Caco-2 (cell line): ENCODE measurements at places on chromosomes 2 and 18.

DNA sequence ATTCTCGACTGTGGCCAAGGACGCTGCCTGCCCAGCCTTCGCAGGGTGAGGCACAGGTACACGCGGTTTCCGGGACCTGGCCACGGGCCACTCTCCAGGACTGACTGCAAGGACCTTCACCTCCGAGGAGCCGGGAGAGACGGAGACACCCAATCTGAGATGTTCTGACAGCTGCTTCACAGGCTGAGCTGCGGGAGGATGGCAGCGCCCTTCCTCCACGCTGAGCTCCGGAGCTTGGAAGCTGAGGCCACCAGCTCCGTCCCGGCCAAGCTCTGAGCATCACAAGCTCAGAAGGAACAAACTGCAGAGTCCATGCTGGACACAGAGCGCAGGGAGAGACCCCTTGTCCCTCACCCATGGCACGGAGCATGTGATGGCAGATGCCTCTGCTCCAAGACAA lies 71.1 kb upstream of the CTDP1 start:
- DNase-seq: no peak

DNA sequence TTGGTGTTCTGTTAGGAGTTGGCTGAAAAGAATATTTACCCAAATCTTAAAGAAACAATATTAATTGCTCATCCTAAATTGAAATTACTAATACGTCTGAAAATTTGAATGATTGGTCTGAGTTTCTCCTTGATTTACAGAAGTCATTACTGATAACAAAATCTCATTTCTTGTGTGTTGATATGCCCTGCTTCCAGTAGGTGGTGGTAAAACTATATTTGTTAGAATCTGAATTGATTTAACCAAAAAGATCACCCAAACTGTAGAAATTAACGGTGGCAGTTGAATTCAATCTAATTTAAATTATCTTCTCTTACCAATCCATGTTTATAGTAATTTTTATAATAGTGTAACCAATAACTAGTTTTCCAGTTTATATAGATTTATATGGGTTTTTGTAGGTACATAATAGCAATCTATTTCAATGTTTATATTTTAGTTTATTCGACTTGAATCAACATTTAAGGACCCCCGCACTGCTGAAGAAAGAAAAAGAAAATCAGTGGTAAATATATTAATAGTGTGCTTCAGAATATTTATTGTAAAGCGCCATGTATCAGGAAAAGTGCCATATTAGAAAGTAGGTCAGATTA lies 38.3 kb downstream of the PAPOLG start:
- no peak for DNase-seq

DNA sequence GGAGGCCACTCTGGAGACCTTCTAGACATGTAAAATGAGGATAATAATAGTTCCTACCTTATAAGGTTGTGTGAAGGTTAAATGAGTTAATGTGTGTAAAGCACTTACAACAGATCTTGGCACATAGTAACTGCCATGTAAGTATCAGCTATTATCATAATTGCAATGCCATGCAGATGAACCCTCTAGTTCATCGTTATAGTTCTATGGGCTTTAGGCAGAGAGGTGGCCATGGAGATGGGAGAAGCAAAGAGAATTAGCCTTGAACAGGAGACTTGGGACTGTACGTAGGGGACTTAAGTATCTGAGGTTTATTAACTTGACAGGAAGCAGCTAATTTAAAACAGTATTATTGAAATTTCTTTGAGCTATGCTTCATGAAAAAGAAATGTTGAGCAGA lies 151.8 kb downstream of the PIK3C3 start:
- no peak for DNase-seq

GRCh38 chr2:181054843-181055242 lies 74.4 kb downstream of the UBE2E3 start:
- DNase-seq: no peak

- no peak for DNase-seq
These were observed 133.1 kb upstream of the PELI1 start for GRCh38 chr2:64277101-64277849.

GRCh38 chr2:217415316-217415715 lies 555.5 kb upstream of the TNP1 start:
- DNase-seq: no peak

DNA sequence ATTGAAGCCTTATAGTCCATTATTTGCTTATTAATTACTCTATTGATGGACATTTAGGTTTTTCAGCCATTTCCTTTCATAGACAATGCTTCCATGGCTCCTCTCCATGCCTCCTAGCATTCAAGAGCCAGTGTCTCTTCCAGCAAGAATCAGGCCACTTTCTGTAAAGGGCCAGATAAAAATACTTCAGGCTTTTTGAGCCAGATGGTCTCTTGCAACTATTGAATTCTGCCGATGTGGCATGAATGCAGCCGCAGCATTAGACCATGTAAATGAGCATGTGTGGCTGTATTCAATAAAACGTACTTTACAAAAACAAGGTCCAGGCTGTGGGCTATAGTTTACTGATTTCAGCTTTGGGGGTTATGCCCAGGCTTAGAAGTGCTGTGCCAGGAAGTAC lies 38.5 kb downstream of the TRAF3IP1 start:
- no peak for DNase-seq

DNA sequence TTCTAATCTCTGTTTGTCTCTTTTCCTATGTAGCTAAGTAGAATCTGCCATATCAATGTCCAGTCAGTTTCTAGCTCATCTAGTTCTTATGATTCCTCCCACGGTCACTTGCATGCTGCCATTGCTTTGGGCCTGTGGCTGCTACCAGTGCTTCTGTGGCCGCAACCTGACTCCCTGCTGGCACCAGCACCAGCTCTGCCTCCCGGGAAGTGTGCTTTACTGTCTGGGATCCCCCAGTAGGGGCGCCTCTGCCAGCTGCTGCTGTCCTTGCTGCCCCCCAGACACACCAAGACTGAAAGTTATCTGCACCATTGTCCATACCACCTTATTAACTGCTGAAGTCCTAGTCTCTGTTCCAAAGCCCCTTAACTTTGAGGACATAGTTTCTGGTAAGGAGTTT lies 56.3 kb downstream of the RAPGEF4 start:
- DNase-seq: no peak

DNA sequence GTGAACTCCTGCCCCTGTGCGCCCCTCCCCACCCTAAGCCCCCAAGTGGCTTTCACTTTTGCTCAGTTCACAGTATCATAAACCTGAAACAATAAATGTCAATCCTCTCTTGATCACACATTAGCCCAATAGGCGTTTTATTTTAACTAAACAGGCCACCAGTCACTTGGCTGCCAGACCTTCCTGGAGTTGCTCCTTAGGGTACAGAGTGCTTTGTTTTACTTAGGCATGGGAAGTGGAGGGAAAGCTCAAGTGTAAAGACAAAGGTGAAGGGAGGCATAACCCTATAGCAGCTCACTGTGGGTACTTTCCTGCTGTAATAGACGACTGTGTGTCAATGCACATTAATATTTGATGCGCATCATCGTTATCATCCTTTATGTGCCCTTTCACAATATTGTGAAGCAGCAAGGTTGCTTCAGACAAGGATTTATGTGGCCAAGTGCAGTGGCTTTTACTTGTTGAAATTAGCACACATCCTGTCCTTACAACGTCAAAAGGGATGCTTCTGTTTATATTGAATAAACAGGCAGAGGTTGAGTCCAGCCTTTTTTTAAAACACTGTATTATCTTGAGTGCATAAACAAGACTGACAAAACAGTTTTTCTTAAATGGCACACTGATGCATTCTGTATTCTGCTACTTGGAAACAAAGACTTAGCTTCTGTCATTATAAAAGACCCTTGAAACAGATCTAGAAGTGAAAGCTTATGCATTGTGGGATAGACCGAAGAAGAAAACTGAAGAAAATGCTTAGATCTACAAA lies 168.5 kb downstream of the TMEFF2 start:
- no peak for DNase-seq

- DNase-seq: no peak
These were observed 6.1 kb downstream of the NCKAP1 start for GRCh38 chr2:183031911-183032794.

DNA sequence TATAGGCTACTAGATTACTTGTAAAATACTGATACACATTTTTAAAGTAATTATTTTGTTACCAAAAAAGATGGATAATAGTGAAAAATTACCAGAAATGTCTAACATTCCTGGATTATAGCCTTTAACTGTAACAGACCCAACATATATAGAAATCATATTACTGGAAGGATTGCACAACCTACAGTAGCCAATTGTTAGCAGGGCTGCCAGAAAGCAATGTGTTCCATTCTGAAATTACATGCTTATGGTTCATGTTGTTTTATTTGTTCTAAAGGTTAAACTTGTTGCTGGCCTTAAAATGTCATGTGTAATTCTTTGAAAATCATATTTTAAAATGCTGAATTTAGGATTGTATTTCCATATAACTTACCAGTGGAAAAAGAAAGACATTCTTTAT lies 793.6 kb upstream of the ACVR2A start:
- no peak for DNase-seq

- DNase-seq: no peak
These were observed 60.1 kb upstream of the RMP24 start for GRCh38 chr18:35912332-35912731.

DNA sequence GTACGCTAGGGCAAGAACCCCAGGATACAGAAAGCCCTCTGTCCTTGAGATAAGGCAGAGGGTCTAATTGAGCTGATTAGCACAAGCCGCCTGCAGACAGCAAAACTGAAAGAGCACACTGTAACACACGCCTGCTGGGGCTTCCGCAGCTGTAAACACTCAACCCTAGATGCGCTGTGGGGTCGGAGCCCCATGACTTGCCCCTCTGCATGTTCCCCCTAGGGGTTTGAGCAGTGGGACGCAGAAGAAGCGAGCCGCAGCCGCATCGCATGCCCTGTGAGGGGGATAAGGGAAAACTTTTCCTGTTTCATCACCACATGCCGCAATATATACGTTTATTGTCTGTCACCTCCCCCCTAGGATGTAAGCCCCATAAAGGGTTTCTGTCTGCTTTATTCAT lies 384.6 kb downstream of the PLCL1 start:
- no peak for DNase-seq

- DNase-seq: no peak
These were observed 222.6 kb upstream of the ST6GAL2 start for GRCh38 chr2:107108556-107108955.

GRCh38 chr18:59918997-59919396 lies 19.2 kb downstream of the PMAIP1 start:
- DNase-seq: no peak

- no peak for DNase-seq
These were observed 40.2 kb downstream of the CCDC74A start for GRCh38 chr2:131567891-131568290.

DNA sequence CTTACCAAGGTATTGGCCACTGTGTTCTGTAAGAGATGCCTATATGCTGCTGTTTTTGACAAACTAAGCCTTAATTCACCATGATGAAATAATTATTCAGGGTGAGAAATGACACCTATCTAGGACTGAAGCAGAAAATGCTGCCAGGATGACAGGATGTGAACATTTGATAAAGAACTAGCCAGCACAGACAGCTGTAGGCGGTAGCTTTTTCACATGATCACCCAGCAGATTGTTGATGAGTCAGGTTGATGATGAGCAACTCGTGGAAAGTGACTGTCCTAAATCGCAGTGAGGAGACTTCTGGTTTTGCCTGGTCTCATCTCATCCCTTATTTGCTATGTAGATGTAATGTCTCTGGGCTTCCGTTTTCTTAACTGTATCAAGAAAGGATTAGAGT lies 144.1 kb downstream of the PRPF40A start:
- no peak for DNase-seq

DNA sequence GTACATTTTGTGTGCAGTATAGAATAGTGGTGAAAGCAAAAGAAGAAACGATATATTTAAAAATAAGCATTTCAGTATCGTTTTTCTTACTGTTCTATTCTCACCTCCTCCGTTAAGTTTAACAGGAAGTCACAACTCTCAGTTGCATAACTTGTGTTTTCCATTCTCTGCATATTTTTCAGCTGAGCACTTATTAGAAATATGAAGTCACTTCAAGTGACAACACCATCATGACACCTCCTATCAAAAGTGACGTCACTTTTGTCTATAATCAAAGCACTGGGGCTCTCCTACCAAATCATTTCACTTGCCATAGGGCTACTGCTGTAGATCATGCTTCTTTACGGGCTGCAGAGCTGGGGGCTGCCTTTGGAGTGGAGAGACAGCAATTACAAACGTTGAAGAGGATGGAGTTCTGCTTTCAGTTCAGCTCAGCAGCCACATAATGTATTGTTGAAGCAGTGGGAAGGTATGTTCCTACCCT lies 36.3 kb downstream of the STAT4 start:
- DNase-seq: no peak

DNA sequence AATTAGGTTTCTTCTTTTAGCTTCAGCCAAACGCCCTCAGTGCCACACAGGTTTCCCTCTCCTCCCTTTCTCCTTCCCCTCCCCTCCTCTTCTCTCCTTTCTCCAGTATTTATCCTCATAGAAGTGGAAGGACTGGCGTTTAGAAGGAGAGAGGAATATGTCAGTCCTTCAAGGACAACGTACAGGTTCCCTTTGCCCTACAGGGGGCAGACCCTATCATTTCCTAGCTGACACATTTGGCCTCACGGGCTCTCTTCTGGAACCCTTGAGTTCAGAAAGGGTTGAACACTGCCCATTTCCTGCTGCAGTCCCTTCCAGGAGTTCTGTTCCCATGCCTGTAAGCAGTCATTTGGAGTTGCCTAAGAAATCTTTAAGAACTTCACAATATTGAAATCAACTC lies 46.1 kb downstream of the CDCA7 start:
- DNase-seq: no peak

- no peak for DNase-seq
These were observed 80.8 kb upstream of the CERS6 start for GRCh38 chr2:168375195-168375798.

GRCh38 chr2:143451642-143452281 lies 322.5 kb downstream of the ARHGAP15 start:
- no peak for DNase-seq

GRCh38 chr2:25273985-25274535 lies 67.7 kb downstream of the DNMT3A start:
- DNase-seq: no peak
